ENCODE measurements at places on chromosomes 1 and 21.
A peak's percentile ranks its signal among the peaks of the same experiment; 100 is the strongest.

- DNase-seq, result no peak
These were observed 69.3 kb downstream of the SLC37A1 start for GRCh38 chr21:42582787-42583476.

DNA sequence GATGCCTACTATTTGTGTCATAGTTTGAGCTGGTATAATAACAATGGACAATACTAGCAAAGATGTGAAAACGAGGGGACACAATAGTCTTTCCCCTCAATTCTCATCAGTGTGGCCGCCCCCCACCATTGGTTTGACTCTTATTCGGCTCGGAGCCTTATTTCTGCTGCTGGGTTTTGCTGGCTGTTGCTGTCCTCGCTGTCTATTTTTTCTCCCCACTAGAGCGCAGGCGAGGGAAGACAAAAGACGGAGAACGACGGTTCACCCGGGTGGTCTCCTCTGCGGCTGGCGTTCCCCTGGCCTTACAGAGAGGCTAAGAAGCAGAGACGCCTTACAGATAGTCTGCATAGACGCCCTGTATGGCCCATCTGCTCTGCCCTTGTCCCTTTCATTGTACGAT, 19.4 kb downstream of the CLIC6 start:
- no peak for DNase-seq

DNA sequence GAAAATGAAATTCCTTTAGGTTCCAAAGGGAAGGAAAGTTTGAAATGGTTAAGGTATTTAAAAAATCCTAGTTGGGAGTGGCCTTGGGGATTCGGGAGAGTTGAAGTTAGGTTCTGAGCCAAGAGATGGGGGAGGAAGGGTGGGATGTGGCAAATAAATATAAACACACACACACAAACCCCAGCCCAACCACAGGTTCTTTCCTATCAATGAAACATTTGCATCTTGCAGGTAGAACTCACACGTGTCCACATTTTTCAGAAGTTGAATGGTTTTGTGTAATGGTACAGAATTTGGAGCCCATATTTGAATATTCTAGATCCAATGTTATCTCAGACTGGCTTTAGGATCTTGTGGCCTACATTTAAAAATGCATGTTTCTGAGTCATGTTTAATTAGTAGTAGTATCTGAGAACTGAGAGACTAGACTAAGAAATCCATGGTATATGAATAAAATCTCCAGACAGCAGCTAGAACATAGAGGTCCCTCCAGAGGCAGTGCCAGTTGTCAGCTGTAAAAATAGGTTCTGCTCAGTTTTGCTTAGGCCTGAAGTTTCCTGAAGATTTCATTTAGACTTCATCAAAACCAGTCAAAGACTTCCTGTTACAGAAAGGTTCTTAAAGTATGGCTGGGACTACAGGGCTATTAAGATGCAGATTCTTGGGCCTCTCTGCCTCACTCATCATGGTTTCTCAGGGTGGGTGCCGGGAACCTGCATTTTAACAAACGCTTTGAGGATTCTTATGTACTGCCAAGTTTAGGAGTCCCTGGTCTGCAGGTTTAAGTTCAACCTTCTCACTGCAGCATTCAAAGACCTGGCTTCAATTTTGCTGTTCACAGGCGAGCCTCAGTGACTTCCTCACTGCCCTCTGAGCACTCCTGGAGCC, 21.3 kb downstream of the RUNX1 start:
- no peak for DNase-seq

GRCh38 chr1:24418898-24419628, 3.5 kb downstream of the NIPAL3 start:
- DNase-seq, result no peak

DNA sequence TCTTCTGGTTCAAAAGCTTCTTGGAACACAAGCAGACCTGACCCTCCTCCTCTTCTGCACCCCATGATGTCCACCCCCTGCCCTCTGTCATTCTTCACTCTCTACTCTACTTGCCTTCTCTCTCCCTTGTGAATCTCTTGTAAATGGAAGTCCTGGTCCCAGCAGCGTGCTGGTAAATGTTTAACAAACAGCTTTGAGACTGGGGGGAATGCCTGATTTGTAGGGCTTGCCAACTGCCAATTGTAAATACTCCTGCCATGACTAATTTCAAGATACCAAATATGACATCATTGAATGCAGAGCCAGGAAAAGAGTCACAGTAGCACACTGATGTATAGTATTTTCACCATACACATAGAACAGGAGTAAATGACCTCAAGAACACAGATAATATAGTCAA, 40.9 kb upstream of the LRRN2 start:
- DNase-seq, result no peak

- DNase-seq, result no peak
These were observed 25.3 kb downstream of the PADI2 start for GRCh38 chr1:17093822-17094393.

- DNase-seq, result no peak
These were observed 285.2 kb downstream of the PCP4 start for GRCh38 chr21:40152476-40152875.

DNA sequence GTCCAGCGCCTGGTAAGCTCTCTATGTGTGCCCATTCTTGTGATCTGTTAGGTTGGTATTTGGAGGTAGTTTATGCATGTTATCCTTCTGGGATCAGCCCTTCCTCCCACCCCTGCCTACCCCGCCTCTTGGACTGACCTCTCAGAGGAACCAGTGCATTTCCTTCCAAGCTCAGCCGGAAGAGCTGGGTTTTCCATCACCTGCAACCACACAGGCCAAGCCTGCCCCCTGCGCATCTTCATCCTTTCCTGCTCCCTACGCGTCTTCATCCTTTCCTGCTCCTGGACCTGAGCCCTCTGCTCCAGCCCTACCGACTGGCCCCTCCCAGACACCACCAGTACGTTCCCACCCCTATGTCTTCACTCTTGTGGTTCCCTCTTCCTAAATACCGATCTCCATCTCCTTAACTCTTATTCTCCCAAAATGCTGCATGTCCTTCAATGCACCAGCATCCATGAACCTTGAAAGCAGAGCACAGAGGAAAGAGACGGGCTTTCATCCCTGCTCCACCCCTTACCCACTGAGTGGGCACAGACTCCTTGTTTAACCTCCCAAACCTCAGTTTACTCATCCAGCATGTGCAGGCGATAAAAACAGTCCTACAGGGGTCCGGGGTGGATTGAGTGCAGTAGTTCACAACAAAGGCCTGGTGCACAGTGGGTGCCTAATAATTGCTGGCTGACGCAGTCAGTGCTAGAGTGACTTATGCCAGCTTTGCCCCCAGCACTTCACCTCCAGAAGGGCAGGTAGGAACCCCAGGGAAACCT, 526.3 kb downstream of the MATN1 start:
- DNase-seq, result no peak

DNA sequence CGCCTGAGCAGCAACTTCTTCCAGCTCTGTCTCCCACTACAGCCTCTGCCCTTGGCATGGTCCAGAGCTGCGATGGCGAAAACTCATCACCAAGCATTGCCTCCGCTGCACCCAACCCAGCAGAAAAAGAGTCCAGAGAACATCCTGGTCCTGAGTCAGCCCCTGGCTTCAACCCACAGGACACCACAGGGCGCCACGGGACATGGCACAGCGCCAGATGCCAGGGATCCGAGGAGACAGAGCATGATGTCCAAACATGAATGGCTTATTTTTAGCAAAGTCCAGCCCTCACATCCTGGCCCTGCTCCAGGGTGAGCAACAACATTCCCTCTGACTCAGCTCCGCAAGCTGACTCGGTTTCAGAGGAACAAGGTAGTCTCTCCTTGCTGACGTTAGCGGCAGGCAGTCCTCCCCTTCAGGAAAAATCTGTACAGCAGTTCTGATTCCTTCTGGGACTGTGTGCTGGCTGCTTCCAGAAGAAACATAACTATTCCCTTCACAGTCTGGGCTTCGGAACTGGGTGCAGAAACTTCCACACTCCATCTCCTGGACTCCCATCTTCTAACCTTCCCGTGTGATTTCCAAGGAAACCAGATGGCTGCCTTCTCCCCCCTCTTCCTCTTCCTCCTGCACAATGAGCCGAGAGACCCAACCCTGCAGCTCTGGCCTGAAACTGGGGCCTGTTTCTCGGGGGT, 131.3 kb downstream of the TOMM20 start:
- DNase-seq, result peak; percentile 87

- DNase-seq, result no peak
These were observed 53.1 kb downstream of the DIPK1A start for GRCh38 chr1:92907949-92908684.

DNA sequence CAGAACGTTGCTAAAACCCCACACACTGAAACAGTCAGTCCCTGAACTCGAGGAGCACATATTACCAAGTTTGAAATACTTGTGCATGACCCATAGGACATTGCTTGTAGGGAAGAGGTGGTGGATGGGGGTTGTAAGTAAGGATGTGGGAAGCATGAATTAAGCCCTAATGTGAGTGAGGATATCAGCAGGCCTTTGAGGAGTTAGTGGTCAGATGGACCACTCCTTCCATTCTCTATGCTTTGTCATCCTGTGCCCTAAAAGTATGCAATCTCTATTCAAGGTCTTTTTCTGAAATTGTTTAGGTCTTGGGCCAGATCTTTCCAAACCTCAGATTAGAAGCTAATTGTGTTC, 70.9 kb upstream of the SAMSN1 start:
- DNase-seq, result no peak

DNA sequence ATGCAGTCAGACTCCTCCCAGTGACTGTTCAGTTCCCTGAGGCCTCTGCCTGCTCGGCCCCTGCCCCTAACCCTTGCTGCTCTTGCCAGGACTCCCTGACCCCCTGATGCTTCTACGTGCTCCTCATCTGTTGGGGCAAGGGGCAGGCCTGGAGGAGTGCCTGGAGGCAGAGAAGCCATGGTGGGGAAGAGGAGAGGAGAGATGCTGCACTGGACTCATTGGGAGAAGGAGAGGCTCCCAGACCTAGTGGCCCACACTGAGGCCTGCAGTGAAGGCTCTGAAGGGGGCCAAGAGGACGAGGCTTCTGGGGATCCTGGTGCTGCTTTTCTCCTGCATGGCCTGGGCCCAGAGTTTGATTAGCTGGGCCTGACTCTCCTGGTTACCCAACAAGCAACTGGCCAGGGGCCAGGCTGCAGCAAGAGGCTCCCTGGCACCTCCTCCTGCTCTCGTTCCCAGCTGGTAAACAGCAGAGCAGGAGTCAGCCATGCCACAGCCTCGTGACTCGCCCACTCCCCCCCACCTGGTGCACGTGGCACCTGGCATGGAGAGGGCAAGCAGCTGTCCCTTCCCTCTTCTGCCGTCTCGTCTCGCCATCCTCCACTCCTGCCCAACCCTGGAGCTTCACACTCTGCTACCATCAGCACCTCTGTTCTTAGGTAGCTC, 847 bp upstream of the RORC start:
- no peak for DNase-seq

DNA sequence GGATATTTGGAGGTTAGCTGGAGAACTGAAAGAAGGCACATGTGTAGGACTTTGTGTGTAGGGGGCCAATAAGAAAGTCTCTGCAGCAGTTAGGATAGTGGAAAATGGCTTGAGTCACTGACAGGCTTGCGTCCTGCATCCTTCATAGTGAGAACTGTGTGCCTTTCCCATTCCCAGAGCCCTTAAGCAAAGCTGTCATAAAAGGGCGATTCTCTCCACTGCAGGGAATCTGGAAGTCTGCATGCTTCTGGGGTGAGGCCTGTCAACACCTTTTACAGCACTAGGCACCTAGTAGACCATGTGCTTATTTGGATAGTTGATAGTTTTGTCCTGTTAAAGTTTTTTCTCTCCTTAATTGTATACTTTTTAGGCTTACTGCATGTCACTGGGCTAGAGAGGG, 39.4 kb upstream of the MACF1 start:
- DNase-seq, result no peak

GRCh38 chr1:88735382-88735781, 51.3 kb downstream of the PKN2 start:
- no peak for DNase-seq

GRCh38 chr1:155022136-155022926, 11.2 kb downstream of the DCST2 start:
- DNase-seq, result no peak

- DNase-seq, result peak; percentile 75
These were observed 11.1 kb upstream of the ARHGEF2 start for GRCh38 chr1:155989242-155990004.

GRCh38 chr1:156033011-156033410, 12.3 kb upstream of the SSR2 start:
- DNase-seq, result no peak

DNA sequence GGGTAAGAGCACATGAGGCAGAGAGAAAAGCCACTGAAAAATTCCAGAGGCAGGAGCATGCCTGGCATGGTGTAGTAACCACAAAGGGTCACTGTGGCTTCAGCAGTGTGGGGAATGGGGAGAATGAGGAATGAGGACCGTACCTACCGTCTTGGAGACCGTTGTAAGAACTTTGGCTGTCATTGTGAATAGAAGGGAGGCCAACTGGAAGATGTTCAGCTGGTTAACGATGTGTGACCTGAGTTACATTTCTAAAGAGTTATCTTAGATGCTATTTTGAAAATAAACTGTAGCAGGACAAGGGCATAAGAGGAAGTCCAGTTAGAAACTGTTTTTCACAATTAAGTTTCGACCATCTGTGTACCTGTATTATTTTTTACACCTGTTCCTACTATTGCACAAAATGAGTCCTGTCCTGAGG, 365.5 kb upstream of the SGIP1 start:
- DNase-seq, result no peak

- no peak for DNase-seq
These were observed 9.8 kb downstream of the FBLIM1 start for GRCh38 chr1:15768388-15768787.

DNA sequence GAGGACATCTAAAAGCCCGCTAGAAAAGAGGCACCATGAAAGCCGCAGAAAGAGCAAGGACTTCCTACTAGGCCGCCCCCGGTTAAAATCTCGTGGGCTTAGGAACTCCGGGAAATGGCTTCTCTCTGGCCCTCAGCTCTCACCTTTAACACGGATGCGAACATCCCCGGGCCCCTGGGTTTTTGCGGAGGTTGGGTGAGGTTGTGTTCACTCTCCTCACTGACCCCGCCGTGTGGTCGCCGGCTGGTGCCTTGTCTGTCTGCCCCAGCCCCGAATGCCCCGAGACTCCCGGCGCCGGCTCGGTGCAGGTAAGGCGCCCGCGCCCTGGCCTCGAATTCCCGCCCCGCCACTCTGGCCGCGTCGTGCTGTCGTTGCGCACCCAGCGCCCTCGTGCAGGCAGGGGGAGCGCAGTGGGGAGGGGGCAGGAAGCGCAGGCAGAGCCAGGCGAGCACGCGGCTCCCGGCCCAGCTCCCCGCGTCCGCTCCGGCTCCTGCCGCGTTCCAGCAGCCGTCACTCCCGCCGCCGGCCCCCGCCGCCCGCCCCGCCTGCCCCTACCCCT, at the start of gene SHISAL2A:
SHISAL2A (plus strand) TSS at position 437 of the 559 bp plus-strand sequence. CDS start 326 bp downstream, outside the sequence.
- no peak for DNase-seq

Data from anterior cingulate cortex (tissue), 58 donors.